ENCODE measurements at places on chromosomes 1 and 21.

DNA sequence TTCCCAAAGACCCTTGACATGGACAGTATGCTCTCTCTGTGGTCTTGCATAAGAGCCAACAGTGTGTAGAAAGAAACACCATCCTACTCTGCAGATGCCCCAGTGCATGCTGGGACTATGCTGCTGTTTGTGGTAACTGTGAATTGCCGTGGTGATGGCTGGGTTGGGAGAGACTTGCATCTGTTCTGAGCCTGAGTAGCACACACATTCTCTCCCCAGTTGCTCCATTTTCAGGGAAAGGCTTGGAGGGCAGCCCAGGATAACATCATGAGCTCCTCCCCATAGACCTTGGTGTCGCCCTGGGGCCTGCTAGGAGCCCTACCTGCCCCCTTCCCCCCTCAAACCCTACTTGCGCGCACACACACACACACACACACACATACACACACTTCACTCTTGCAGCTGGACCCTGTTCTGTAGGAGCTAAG is 120.9 kb upstream of the IPO9 start:
- no peak for DNase-seq

DNA sequence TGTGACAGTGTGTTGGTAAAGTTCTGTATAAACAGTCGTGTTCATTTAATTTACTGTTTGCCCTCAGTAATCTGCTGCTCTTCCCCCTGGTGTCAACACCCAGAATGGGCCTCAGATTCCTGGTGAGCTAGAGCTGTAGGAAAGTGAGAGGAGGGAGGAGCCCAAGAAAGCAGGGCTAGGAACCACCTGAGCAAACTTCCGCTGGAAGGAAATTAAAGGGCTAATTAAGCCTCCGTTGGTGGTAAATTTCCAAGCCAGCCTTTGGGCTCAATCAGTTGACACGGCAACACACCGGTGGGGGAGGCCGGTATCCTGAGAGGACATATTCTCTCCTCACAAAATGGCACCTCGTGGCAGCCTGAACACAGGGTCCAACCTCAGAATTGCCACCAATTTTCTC is 32.9 kb downstream of the RAB3B start:
- no peak for DNase-seq

- no peak for DNase-seq
Measured at GRCh38 chr1:109137958-109138357, 24.0 kb downstream of the ELAPOR1 start.

DNA sequence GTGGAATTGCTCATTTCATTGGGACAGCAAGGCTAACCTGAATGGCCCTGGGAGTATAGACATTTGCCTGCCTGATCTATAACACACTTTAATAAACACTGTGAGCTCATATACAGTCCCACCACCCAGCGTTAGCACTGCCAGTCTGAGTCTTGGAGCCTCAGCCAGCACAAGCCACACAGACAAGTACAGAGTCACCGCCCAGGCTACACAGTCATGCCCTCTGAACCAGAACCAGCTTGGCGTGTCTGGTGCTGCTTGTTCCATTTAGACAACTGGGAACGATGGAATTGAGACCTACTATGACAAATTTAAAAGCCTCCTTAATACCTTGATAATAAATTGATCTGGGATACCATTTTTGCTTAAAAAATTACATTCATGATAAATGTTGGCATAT is 31.6 kb downstream of the NID1 start:
- no peak for DNase-seq

DNA sequence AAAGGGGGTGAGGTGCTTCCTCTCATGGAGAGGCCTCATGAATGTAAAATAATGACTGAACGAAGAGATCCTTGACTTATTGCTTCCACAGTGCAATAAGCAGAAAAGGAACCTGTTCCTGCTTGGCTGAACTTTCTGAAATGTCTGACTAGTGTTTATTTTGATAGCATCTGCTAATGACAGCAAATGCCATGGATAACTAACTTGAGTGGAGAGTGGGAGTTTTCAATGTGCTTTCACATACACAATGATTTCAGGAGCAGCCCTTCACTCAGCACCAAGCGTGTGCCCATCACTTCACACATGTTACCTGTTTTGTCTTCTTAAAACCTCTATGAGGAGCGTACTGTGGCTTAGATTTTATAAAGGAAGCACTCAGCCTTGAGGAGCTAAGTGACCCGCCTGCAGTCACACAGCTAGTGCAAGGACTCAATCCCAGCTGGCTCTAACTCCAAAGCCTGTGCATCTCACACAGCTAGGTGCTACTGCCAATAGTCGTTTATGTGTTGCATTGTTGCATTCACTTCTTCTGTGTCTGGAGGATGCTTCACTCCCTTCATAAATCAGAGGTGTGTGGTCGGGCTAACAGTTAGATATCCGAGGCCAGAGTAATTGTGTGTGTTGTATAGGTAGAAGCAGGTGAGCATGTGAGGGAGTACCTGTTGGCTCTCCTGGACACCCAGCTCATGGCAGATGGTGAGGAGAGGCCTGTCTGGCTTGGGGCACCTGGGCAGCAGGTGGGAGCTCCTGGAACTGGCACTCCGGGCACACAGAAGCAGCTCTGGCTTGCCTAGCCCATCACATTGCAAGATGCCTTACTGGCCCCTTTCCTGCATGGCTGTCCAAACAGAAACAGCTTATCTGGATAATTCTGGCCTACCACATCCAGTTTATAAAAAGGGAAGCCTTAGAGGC is 12.8 kb downstream of the CASQ2 start:
- no peak for DNase-seq

DNA sequence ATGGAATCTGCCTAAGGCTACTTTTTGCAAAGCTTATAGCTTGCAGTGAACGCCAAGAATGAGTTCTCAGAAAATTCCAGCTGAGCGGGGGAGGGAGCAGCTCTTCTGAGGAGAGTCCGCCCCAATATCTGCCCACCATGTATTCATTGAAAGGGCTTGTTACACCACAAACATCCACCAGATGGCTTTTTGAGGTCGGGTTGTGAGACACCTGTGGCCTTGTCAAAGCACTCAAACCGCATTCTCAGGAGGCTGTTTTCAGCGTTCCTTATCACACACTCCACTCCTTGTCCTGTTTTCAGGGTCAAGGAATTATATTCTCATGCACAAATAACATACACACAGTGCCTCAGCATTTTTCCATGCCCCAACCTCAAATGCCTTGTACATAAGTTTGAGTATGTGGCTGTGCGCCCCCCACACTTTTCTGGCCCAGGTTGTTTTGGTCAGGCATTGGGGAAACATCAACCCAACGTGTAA is 3.9 kb upstream of the C4BPB start:
- peak; percentile 39 for DNase-seq

GRCh38 chr1:202569393-202570322 is 140.6 kb downstream of the SYT2 start:
- no peak for DNase-seq

GRCh38 chr1:3109355-3109754 is 40.4 kb downstream of the PRDM16 start:
- no peak for DNase-seq

DNA sequence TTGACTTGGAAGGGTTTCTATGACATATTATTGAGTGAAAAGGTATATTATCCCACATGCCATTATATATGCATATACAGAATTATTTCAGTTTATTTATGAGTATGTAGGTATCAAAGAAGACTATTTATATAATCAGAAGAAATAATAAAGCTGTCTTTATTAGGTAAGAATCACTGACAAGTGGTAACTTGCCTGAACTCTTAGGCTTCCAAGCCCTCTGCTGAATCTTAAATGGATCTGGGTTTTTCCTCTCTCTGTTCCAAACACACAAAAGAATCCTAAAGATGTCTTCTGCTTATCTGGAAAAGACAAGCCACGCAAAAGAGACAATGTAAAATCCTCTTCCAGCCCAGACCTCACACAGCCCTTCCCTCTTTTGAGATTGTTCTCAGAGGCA is 14.9 kb upstream of the SEC16B start:
- no peak for DNase-seq
